Posterior cingulate gyrus (tissue), 11 donors: ENCODE measurements at places on chromosomes 12 and 14.
A peak's percentile ranks its signal among the peaks of the same experiment; 100 is the strongest.

GRCh38 chr12:1800401-1801302, 19.7 kb upstream of the LRTM2 start:
- no peak for DNase-seq

DNA sequence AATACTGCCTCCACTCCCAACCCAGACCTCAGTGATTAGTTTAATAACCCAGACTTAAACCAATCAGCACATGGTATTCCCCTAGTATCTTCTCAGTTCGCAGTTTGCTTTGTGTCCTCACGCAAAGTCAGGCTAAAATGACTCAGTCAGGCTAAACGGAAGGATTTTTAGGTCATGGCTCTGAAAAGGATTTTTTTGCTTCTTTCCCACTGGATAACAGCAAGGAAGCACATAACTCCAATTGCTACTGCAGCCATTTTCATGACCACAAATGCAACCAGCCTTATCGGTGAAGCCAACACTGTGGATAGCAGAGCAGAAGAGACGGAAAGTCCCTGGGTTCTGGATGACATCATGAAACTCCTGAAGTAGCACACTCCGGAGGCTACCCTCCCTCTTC, 67.7 kb downstream of the ZC3H14 start:
- DNase-seq: no peak

DNA sequence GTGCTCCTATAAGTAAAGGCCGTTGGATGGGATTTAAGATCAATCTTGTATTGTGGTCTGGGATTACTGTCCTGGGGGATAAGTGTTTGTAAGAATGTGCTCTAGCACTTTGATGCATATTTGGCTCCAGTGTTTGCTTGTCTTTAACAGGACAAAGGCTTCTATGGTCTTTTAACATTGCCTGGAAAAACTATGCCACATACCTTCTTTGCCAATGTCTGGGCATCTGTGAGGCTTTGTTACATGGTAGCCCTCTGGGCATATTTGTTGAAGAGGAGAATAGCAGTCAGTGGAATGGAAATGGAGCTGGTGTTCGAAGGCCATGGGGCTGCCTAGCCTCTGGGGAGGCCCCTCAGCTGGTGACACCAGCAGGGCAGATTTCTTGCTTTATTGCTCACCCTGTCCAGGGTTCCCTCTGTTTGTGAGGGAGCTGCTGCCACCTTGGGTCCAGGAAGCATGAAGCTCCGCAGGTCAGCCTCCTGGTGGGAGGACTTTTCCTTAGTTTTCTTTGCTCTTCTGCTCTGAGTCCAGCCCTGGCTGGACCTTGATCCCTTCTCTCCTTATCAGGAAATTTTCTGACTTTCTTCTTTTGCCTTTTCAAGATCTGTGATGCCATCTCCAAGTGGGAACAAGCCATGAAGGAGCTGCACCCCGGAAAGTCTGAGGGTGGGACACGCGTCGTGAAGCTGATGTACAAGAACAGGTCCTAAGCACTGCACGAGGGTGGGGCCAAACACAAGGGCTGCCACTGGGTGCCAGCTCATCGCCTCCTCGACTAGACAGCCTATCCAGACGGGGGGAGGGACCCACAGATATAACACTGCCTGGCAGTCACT, 19.5 kb downstream of the PIGH start:
- no peak for DNase-seq

DNA sequence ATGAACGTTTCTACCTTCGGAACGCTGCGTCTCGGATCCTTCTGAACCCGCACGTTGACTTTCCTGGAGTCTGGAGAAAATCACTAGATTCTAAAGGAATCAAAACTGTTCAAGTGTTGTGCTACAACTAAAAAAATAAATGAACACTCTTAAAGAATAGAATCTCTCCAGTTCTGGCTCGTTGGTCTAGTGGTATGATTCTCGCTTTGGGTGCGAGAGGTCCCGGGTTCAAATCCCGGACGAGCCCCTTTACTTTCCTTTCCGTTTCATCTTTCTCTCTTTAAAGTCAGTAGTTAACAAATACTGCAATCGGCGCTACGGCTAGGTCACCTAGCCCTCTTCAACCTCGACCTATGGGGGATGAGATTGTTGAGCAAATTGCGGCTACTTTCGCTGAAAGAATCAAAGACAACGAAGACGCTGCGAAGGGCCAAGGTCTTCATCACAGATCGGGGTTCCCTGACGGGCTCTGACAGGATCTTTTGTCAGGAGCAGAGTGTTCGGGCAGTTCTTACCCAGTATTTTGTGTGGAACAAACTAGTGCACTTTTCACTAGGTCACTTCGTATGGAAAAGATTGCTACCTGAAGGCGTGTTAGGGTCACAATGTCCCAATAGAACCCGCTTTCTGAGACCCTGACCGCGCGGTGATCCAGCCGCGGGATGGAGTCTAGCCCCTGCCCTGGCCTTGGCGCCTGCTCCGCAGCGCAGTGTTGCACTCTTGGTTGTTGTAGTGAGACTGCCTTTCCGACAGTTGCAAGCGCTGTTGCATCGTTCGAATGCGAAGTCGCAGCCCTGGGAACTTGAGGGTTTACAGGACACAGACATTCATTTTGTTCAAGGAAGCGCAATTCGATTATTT, 8.4 kb downstream of the OR6S1 start:
- peak; percentile 27 for DNase-seq

DNA sequence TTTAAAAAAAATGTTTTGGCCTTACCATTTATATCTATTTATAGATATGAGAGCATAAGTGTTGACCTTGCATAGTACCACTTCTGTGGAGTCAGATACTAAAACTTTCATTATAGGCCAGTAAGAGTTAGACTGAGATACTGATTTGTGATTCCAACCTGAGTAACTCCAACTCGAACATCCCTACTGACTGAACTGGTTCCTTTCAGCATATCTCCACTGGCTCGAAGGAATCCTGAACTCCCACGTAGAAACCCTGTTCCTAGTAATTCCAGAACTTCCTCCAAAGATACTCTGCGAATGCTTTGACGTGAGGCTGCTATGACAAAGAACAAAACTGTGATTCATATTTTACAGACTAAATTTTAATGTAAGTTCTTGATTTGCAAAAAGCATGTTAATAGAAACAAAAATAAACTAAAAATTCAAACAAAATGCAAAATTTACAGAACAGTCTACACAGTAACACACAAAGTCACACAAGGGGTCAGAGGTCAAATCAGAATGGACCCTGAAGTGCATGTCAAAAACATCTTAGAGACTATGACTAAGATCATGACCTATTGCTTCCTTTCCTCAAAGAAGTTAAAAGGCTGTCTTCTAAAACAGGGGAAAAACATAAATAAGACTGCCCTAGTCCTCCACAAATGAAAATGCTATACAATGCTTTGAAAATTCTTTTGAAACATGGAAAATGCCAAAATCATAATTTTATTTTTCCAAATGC, 31.5 kb downstream of the HEATR5A start:
- no peak for DNase-seq

DNA sequence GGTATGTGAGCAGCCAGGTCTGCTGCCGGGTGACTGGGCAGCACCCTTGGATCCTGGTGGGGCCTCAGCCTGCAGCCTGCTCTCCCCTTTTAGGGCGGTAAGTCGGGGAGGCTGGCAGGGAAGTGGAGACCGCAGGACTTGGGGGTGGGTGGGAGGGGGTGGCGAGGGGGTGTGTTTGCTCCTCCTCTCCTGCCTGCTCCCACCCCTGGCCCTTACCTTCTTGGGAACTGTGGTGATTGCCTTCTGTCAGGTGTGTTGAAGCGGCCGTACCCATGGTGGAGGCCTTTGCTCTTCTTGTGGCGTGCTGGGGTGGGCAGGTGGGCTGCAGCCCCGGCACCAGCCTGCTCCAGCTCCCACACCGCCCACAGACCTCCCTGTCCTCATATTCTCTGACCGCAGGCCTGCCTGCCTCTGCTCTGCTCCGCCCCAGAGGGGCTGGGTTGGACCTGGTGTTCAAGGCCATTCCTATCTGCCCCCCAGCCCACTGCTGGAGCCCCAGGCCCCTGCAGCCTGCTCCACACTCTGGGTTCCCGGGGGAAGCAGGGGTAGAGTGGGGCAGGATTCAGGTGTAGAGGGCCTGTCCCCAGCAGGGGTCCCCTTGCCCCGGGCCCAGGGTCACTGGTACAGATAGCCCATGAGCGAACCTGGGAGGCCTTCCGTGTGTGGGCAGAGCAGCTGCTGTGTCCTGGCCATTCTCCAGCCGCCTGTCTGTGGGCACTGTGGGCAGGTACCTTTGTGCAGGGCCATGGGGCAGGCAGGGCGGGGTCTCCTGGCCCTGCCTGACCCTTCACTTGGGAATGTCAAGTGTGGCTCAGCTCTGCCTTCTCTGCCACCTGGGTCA, 5.2 kb downstream of the TEDC1 start:
- no peak for DNase-seq

DNA sequence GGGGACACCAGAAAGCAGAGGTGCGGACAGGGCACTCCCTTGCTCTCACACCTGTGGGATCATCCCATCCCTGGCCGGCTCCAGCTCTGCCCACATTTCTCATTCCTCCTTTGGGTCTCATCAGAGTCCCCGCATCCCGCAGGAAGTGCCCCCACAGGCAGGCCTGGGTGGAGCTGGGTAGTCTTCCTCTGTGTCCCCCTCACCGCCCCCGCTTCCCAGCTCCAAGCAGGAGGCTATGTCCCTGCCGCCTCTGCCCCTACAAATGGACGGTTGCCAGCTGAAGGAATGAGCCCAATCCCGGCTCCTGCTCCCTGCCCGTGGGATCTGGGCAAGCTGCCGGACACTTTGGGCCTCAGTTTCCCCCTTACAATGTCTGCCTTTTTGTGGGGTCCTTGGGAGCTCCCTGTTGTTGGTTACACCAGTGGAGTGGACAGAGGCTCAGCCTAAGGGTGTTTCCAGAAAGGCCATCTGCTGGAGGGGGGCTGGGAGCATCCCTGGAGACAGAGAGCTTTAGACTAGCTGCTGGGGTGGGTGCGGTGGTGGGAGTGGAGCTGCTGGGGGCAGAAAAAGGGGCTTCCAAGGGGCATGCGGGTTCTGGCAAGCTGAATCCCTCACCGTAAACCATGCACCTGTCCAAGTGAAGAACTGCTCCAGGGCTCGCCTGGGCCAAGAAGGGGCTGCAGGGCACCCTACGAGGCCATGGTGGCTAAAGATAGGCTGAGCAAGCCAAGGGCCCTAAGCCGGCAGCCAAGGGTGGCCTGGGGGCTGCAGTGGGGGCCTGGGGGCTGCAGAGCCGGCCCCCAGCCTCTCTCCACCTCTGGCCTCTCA, 7.9 kb upstream of the GPR132 start:
- no peak for DNase-seq

DNA sequence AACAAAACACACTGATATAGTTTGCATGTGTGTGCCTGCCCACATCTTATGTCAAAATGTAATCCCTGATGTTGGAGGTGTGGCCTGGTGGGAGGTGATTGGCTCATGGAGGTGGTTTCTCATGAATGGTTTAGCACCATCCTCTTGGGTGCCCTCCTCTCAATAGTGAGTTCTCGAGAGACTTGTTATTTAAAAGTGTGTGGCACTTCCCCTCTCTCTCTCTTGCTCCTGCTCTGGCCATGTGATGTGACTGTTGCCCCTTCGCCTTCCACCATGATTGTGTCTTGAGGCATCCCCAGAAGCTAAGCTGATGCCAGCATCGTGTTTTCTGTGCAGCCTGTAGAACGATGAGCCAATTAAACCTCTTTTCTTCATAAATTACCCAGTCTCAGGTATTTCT, 454.1 kb upstream of the DCN start:
- DNase-seq: no peak

DNA sequence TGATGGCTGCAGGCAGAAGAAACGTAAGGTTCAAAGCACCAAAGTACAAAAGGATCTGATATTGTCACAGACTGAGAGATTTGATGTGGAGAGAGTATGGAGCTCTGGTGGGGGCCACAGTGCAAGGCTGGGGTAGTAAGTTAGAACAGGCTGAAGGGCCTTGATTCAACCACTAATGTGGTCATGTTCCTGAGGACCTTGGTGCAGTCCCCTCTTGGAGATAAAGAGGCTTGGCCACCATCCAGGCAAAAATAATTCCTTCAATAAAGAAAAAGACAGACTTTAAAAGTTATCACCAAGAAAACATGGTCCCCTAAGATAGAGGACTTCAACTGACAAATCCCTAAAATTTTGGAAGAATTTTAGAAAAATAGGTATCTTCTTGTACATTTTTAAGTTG, 17.4 kb downstream of the CAPZA3 start:
- no peak for DNase-seq

DNA sequence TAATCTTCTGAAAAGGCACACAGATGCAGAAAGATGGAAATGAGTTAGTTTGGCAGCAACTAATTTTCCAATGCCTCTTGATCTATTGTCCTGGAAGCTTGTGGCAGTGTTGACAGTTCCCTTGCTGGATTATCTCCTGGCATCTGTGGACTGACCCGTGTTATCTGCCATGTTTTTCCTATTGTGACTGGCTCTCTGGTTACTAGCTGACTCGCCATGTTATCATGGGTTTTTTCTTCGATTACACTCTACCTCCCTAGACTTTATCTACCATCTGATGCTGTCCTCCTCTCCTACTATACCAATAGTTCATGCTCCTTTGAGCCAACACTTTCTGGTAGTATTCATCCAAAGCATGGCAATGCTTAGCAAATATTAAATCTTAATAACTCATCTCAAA, 63.3 kb upstream of the FLRT2 start:
- DNase-seq: no peak

DNA sequence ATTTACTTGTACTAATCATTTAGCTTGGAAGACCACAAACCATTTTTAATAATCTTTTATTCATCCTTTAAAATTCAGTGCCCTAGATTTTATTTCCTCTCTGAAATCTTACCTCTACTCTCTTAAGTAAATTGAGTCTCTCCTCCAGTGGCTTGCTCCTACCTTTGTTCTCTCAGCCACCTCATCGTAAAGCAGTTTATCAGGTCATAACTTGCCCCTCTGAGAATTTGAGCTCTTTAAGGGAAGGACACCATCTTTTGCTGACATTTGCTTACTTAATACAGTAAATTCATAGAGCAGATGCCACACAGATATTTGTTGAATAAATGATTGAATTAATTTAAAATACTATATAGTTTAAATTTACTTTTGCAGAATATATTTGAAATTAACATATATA, 794.3 kb downstream of the C12orf50 start:
- no peak for DNase-seq

DNA sequence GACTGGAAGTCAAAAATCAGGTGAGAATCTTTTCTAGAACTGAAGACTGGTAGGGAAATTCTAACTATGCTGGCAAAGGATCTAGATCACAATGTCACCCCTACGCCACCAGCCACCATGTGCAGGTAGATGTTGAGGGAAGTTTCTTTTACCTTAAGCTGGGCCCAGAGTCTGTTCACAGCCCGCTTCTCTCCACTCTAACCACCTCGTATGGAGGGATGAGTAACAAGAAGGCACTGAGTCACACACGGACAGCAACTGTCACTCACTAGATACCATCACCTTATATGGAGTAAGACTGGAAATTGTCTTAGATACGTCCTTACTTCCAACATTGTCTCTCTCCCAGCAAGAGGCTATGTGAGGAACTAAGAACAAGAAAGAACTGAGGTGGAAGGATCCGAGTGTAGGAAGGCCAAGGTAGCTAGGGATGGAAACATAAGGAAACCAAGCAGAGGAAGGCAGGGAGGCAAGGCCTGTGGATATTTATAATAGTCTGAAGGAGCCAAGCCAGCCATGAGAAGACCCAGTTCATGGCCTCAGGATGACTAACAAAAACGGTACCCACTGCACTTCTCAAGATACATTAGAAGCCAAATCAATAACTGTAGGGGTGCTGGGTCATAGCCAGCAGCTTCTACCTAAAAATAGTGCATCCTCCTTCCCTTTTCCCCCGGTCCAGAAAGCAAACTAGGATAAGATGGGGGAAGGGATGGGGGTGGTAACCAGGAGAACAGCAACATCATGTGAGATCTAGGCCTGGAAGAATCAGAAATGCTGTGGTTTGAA, 15.5 kb downstream of the REM2 start:
- no peak for DNase-seq
